ENCODE measurements at places on chromosomes 4 and X.

- DNase-seq: no peak
Observed at GRCh38 chr4:6493658-6494304, 21.4 kb upstream of the PPP2R2C start.

DNA sequence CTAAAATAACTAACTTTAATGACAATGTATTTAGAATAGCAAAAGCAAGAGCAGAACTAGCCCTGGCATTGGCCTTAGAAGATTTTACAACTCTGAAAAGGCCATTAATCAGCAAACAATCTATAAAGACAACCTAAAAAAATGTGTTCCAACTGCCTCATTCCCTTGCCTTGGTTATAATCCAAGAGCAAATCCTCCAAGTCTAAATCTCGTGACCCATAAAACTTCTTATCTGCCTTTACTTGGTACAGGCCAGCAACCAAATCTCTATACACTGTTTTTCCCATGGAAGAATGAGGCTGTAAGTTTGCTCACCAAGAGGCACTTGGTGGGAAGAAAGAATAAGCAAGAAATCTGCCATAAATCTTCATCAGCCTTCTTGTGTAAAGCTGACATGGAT is 175.3 kb upstream of the MID1 start:
- DNase-seq: no peak

DNA sequence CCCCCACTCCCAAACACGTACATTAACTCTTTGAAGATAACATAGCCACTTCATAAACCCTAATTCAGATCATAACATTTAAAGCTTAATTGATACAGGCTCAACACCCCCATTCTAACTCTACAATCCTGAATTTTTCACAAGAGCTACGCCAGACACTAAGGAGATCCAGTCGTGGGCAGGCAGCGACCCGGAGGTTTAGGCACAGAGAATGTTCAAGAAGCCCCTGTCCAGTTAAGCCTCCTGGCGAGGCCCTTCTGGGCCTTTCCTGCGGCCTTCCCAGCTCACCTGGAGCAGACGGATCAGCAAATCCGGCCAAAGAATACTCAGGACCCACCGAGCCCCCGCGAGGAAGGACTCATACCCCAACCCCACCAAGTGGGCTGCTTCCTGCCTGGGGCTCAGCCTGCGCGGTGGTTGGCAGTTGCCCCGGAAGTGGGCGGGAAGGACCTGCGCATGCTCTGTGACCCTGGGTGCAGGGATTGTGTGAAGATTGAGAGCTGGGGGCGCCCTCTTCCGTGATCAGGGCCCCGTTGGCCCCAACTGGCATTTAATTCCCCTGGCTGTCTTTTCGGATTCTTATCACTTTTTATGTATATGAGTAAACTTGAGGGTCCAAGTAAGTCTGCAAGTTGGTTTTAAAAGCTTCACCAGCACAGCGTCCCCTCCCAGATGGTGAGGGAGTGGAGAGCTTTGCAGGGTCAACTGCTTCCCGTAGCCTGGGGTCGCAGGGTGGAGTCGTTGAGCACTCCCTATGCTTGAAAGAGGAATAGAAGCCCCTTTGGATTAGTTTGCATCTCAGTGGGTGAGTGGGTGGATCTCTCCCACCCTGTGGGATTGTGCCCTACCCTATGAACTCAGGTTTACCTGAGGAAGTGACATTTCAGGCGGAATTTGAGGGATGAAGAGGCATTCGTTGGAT is at the start of gene TRIM61:
TSS of gene TRIM61 (minus strand) at position 415 of the 922 bp plus-strand sequence. CDS start 7,655 bp downstream, outside the sequence.
- peak; percentile 31 for DNase-seq

- no peak for DNase-seq
Observed at GRCh38 chrX:18534949-18535348, 109.5 kb downstream of the CDKL5 start.

DNA sequence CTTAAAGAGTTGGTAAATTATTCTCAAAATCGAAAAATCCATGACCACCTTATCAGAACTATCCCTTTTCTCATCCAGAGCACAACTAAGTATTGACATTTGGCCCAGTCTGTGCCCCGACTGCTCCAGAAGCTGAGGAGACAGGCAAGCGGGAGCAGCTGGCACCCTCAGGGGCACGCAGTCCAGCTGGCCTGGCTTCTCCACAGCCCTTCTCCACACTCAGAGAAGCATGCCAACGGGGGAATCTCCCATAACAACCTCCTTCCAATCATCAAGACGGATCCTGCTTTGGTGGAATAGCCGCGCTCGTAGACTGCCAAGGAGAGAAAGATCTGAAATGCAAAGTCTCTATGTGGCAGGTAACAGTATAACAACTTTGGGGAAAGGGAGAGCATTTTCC is 85.4 kb downstream of the AFAP1 start:
- DNase-seq: no peak
